ENCODE measurements at places on chromosomes 3 and 15. TPM values are rescaled to one million over a fixed set of nuclear protein-coding genes. Genes with fewer than 3 reads are reported as not detected.

DNA sequence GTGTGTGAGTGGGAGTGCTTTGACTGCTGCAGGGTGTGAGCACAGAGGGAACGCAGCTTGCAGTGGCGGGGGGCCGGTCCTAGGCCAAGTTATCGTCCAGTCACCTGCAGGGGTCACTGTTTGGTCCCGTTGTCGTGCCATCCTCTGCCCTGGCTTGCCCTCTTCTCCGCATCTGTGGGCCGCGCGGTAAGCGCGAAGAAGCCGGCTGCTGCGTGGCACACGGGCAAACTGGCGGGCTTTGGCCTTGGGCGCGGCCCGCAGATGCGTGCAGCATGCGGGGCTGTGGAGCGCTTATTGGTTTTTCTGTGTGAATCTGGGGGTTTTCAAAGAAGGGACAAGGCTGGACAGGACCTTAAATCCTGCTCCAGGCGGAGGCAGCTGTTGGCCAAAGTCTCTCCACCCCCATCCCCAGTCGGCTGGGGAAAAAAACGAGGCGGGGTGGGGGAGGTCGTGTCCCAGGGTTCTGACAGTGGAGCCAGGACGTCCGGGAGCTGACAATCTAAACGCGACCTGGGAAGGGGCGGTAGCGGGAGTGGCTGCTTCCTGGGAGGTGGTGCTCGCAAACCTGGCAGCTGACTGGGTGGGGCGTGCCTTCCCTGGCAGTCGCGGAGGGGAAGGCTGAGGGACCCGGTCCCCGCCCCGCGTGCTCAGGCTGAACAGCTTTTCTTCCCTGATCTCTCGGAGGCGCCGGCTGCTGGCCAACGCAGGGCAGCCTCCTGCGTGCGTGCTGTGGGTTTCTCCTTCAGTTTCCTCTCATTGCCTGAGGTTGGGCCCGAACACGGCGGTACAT lies 39.7 kb upstream of the VEPH1 start:
- no peaks in the 10 kb centered on the region for H3K4me1 ChIP-seq
- H3K4me3 ChIP-seq: no peak overlapping the region
- peaks cover 32% of the 10 kb centered on the region for H3K27me3 ChIP-seq
- no peaks in the 10 kb centered on the region for H3K36me3 ChIP-seq
- DNase-seq: no peak
- H3K27ac ChIP-seq: no peak overlapping the region

DNA sequence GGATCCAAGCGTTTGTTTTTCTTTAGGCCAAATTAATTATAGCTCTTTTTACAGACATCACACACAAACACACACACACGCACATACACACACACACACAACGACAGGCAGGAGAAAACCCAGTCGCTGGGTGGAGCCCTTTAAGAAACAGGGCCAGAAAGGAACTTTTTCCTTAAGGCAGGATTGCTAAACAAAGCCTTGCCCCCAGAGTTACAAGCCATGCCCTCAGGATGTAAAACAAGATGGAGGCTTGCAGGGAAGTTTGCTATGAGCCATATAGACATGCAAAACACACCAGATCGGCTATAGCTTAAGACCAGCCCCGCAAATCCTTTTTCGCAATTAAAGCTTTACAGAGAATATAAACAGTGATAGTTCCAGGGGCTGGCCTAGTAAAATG lies 16.3 kb upstream of the IQCF2 start:
- H3K4me3 ChIP-seq: no peak overlapping the region
- H3K27me3 ChIP-seq: peaks cover 36% of the 10 kb centered on the region
- no peak for DNase-seq
- no peaks in the 10 kb centered on the region for H3K36me3 ChIP-seq

The PAK6 gene
- 0.27 TPM for total RNA-seq

The CEMIP gene
- 0.30 TPM for total RNA-seq

GRCh38 chr3:185757176-185757575 lies 67.7 kb downstream of the IGF2BP2 start:
- no peaks in the 10 kb centered on the region for H3K36me3 ChIP-seq
- DNase-seq: no peak
- H3K27me3 ChIP-seq: peaks cover 13% of the 10 kb centered on the region
- no peak overlapping the region for H3K4me3 ChIP-seq

GRCh38 chr15:42453826-42454225 lies 37.1 kb downstream of the ZNF106 start:
- no peaks in the 10 kb centered on the region for H3K27me3 ChIP-seq
- H3K27ac ChIP-seq: no peak overlapping the region
- H3K36me3 ChIP-seq: peaks cover 35% of the 10 kb centered on the region
- H3K4me3 ChIP-seq: no peak overlapping the region

DNA sequence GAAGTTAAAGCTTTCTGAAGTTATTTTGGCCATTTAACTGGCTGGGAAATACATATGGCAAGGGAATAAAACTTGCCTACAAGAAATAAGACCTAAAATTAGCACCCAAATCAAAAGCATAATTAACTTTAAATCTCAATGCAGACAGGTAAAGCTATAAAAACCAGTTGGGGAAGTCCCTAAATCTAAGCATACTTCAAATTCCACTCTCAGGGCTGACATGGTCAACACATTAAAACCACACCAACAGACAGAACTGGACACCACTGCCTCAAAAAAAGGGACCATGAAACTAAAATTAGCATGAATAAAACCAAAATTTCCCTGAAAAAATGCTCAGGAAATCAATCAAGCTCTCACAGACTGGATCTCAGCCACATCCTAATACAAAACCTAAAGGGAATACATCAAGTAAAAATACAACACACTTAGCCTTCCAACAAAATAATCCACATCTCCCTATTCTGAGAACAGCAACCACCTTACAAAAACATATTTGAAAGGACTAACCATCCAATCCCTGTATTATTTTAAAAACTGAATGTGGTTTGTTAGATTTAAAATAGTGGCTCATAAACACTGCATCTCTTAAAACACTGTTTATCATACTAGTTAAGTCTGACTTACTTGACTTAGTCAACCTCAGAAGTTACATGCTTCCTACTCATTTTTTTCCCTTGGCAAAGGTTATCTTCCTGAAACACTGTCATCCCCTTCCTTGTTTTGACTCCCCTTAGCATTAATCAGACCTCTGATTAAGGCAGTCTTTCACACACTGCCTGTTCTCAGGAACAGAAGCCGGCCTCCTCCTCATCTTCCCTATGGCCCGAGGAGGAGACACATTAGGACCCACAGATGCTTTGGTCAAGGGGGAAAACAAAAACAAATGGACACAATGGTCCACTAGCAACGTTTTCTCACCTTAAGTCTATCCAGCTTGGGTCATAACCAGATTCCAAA lies 8.3 kb downstream of the TRA2B start:
- peak overlapping the region; percentile 80 for H3K4me3 ChIP-seq
- peak overlapping the region; percentile 92 for H3K27ac ChIP-seq
- DNase-seq: no peak
- no peaks in the 10 kb centered on the region for H3K27me3 ChIP-seq
- H3K4me1 ChIP-seq: peaks cover 83% of the 10 kb centered on the region

The MYEF2 gene
- 36.3 TPM for total RNA-seq

Data from activated T-helper 2 cell treated with anti-CD3 and anti-CD28 coated beads, Interferon-gamma antibody, Interleukin-2, Interleukin-4, amounts not matched to agents 10 μg/mL and 5 μg/mL and 100 μg/mL, durations not matched to agents 14 hours and 24 hours and 36 hours (primary cell).